Cerebellar cortex (tissue), 1 donor: ENCODE measurements at places on chromosomes 12 and 14.

DNA sequence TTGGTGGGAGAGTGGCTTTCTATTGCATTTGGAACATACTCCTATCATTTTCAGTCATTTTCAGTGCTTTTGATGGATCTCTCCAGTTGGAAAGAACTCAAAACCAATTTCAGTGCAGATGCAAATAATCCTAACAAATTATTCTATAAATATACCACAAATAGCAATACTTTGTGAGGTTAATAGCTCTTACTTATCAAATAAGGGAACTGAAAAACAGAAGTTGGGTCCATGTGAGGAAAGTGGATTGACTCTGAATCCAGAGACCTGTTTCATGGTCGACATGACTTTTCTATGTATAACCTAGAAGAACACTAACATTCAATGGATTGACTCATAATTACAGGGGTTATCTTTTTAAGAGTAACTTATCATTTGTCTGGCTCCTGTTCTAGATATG, 248.6 kb downstream of the EGLN3 start:
- DNase-seq, result no peak

DNA sequence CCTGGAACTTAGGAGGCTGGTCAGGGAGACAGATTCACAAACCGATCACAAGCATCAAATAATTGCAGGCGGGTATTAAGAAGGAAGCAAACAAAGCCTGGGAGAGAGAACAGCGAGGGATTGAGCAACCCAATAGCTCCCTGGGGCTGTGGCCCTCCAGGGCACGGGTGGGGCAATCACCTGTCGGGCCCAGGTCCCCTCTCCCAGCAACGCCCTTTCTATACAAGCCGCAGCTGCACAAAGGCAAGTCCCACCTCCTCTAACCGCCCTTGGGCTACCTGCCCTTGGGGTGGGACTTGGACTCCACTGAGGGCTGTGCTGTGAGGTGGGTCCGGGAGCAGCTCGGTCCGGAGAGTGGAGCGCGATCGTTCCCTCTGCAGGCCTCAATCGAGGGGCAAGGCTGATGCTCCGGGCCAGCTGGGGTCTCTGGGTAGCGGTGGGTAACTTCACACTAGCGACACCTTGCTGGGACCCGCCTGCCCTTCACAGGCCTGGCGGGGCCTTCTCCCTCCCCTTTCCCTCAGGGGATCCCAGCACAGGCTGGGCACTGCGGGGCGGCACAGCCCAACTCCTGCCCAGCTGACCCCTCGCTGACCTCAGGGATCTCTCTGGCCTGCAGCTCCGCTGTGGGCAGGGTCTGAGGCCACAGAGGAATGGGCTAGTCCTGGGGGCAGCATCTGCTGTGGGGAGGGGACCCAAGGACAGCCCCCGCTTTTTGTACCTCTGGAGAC, 8.0 kb downstream of the PHB2 start:
- no peak for DNase-seq

DNA sequence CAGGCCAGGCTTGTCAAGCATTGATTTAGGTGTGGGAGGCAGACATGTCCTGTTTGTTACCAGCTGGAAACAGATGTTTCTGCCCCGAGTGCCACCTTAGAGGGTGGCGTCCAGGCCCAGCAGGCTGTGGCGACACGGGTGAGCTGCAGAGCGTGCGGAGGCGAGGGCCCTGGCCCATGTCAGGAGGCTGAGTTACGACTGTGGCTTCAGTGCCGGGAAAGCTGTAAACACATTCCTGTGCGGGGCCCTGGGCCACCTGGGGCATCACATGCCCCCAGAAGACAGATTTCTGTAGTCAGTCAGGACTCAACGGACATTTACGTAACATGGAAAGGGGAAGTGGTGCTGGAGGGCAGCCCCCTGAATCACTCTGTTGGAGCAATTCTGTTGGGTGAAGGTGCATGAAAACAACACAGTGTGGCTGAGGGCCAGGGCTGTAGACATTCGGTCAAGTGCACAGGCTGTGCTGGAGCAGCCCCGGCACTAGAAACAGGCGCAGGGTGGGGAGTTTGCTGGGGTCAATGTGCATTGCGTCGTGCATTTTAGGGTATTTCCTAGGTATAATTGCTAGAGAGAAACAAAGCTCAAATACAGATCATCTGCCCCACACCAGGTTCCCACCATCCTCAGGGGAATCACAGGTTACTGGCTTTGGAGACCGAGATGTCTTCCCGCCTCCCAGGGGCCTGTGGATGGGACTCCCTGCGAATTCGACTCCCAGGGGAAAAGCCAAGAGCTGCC, 291.8 kb downstream of the TMEM121 start:
- no peak for DNase-seq

GRCh38 chr12:27462151-27462694, 15.7 kb downstream of the SMCO2 start:
- no peak for DNase-seq

DNA sequence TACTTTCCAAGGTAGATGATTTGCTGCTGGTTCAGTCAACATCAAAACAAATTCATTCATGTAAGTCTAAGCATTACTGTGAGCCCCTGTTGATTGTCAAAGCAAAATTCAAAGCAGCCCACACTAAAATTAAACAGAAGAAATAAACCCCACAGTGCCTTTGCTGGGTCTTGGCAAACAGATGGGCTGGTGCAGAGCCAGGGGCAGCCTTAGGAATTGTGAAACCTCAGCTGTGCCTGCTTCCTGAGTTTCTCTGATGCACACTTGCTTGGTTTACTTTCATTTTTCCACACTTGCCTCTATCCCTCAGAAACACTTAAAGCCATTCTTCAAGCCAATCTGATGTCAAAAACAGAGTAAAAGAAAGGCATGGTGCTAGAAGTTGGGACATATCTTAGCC, 6.6 kb upstream of the PLEKHG7 start:
- peak; percentile 79 for DNase-seq

DNA sequence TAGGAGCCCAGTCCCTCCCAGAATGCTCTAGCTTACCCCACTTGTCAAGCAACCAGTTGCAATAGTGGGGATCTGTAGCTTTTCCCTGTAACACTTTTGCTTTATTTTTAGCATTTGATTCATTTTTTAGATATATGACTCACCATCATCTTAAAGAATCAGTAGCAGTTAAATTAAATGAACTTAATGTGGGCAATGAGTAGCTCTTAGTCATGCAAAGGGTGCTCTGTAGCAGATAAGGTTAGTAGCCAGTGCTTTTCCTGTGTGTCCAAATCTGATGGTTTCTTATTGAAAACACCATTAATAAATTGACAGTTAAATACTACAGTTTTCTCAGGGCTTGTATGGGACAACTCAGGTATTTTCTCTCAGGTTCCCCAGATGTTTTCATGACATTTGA, 311.8 kb downstream of the RERGL start:
- no peak for DNase-seq

DNA sequence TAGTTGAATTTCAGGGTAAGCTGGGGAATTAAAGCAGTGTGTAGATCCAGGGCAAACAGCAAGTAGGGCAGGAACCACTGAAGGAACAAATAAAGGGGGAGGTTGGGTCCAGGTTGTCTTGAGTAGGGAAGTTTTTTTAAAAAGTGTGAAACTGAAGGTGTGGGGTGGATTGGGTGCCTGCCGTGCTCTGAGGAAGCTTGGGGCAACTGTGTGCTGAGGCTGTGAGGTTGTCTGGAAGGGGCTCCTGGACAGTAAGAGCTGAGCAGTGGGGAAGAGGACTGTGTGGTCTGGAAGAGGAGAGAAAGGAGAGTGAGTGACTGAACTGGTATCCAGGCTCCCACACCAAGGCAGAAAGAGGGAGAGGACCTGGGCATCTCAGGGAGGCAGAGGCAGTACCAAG, 10.9 kb upstream of the GPR162 start:
- DNase-seq, result no peak

DNA sequence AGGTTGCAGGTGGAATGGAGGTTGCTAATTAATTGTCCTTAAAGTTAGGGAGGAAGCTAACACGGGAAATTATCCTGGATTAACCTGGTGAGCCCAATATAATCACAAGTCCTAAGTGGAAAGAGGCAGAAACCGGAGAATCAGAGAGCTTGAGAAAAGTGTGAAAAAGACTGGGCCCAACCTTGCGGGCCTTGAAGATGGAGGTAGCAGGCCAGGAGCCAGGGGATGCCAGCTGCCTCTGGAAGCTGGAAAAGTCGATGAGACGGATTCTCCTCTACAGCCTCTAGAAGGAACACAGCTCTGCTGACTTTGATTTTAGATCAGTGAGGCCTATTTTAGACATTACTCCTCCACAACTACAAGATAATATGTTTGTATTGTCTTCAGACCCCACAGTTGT, 2.1 kb downstream of the SDR9C7 start:
- no peak for DNase-seq

DNA sequence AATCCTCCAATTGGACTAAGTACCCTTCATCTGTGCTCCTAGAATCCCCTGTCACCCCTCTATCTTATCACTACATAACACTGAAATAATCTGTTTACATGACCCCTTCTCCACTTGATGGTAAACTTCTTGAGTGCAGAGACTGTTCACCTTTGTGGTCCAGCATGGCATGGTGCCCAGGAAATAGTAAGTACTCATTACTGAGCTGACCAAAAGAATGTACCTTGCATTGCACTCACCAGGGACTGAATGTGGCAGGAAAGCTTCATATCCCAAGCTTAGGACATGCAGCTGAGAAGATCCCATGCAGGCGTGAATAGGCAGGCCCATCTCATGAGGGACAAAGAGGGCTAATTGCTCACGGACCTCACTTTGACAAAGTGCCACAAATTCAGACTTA, 1.4 kb upstream of the GARIN2 start:
- no peak for DNase-seq

DNA sequence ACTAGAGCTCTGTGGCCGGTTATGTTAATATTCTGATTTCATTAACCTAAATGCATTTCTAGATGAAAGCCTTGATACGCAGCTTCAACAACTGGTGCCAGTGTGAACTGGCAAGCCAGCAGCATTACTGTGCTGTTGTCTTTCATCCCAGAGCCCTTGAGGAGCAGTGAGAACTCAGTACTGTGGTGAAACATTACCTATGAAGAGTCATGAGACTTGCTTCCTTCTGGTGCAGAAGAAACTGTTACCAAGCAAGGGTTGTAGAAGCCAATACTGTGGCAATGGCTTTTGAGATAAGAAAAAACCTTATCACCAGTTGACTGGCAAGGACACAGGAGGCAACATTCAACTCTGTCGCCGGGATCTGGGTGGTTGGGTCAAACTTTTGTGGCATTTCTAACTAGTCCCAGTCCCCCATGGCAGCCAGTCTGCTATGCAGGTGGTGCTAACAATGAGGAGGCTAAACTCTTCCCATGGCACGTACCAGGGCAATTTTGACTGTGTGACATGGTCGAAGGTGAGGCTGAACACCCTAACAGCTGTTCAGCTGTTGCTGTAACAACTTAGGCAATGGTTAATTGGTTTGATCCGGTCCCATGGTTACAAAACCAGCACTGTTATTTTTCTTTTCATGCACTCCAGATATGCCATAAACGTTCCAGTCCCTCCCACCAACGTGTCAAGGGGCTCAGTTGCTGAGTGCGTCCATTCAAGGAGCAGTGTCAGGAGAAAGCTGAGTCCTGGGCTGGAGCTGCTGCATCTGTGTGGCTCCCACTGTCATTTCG, 12.6 kb upstream of the LGALS3 start:
- DNase-seq, result no peak
